ENCODE measurements at places on chromosomes 5 and 9.

DNA sequence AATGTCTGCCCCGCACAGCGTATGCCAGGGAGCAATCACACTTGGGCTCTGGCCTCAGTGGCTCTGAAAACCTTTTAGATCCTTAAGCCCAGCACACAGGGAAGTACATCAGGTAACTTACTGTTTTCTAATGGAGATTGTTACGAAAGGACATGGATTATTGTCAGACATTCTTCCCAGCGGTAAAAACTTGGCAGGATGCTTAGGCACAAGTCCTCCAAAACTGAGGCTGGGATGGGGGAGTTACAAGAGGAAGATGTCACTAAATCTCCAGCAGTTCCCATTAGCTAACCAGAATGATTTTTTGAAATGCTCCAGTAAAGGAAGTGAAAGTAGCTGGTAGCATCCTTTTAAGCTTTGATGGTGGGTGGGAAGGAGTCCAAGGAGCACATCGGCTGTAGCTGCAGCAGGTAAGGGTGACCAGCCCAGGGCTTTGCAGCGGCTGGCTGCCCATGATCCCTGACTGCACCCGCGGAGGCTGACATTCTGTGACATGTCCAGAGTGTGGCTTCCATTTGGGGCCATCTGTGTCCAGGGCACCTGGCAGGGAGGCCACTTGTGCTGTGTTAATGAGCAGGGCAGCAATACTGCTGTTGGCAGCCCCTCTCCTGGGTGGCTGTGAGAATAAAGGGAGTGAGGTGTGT is 165.8 kb downstream of the GADD45G start:
- DNase-seq = no peak

DNA sequence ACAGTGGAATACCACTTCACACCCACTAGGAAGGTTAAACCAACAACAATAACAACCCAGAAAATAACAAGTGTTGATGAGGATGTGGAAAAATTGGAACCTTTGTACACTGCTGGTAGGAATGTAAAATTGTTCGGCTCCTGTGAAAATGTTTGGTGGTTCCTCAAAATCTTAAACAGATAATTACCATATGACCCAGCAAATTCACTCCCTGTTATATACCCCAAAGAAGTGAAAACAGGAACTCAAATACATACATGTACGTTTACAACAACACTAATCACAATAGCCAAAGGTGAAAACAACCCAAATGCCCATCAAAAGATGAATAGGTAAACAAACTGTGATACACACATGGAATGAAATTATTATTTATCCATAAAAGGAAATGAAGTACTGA is 178.5 kb upstream of the PHYKPL start:
- no peak for DNase-seq

GRCh38 chr5:114448481-114448880 is 86.6 kb downstream of the KCNN2 start:
- no peak for DNase-seq

GRCh38 chr9:10172476-10172875 is 440.3 kb downstream of the PTPRD start:
- no peak for DNase-seq

GRCh38 chr9:113708821-113709713 is 167.0 kb upstream of the ZNF618 start:
- DNase-seq = no peak

GRCh38 chr9:83208065-83208850 is 145.3 kb upstream of the RASEF start:
- DNase-seq = no peak

GRCh38 chr9:137139468-137140150 is 655 bp downstream of the GRIN1 start:
- DNase-seq = no peak

- DNase-seq = peak; percentile 74
These were observed 277.4 kb downstream of the AOPEP start for GRCh38 chr9:95003689-95004410.

DNA sequence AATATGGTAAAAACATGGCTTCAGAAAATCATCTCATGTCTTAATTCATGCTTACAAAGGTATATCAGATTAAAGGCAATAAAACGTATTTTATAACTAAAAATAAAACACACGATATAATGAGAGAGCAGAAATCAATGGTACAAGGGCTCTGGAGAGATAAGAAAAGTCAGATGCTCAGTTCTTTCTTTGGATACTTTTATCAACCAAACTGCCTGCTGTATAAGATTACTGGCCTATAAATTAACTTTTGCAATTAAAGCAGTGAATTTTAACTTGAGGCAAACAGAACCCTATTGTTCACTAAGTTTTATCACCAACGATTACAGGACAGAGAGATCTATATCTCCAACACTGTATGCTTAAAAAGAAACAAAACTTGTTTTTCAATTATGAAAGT is 42.1 kb upstream of the HNRNPA0 start:
- DNase-seq = no peak

- DNase-seq = peak; percentile 66
These were observed 60.6 kb downstream of the SHB start for GRCh38 chr9:38008168-38009034.

DNA sequence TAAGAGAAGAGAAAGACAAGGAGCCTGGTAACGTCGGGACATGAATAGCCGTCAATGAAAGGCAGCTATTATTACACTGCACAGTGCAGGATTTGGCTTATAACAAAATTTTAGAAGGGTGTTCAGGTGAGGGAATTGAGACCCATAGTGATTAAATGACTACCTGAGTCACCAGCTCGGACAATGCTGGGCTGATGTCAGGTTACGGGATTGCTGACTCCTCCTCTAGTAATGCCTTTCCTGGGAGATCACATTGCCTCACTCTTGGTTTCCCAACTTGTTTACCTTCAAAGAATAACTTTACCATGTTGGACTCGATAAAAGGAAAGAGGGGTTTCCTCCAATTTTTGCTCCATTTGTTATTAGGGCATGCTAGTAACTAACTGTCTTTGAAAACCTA is 132.6 kb downstream of the GHR start:
- DNase-seq = no peak

GRCh38 chr5:98839469-98840383 is 66.3 kb downstream of the RGMB start:
- DNase-seq = peak; percentile 46

DNA sequence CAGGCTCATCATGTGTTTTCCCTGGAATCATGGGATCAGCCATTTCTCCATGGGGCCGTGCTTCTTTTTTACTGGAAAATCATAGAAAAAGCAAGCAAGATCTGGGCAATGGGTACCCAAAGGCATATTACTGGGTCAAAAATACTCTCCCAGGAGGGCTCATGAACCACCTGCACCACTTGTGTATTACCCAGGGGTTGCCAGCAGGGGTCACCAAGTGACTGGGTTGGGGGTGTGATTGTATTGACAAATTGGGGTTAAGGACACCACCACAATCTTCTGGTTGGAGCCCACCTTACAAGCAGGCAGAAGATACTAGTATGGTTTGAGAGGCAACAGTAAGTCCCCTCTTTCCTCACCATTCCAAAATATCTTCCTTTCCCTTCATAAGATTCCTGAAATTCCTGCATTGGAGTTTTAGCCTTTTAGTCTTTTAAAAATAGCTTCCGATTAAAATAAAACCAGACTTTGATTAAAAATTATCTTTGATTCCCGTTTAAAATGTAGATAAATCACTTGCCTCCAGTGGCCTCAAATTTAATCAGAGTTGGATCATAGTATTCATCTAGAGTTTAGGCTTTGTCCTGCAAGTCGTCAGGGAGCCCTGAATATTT is 603.3 kb downstream of the KIF4B start:
- peak; percentile 51 for DNase-seq

DNA sequence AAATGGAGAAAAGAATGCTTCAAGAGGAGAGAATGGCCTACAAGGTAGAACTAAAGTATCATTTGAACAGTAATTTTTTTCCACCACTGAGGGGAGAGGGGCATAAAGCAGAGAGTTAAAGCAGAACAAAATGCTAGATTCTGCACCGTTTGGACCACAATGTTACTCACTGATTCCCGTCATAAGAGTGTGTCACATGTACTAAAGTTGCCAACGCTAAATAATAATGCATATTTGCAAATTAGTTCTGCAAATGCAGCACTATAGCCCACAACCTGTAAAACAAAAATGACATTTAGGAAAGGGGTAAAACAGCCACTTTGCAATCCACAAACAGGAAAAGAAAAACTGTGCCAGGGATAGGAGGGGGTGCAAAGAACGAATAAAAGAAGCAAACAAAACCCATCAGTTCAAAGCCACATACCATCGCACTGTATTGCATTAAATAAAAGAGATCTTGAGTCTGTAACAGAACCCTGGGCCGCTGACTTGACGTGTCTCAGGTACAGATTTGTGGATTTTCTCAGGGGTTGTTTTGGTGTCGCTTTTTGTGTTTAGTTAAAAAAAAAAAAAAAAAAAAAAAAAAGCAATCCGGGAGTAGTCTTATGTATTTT is 7.7 kb upstream of the NFIB start:
- DNase-seq = no peak

GRCh38 chr9:82457298-82457697 is 468.7 kb downstream of the SPATA31D1 start:
- no peak for DNase-seq

DNA sequence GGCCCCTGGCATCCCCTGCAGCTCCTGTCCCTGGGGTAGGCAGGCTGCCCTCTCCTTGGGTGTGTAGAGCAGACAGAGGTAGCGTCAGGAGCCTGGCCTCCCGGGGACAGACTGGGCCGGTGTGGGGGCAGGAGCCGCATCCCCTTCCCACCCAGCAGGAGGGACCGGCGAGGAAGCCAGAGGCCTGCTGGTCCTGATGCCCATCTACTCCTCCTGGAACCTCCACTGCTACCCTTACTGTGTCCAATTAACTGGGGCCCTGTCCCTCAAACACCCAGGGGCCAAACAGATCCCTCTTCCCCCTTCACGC is 15.6 kb downstream of the RALGDS start:
- DNase-seq = no peak

DNA sequence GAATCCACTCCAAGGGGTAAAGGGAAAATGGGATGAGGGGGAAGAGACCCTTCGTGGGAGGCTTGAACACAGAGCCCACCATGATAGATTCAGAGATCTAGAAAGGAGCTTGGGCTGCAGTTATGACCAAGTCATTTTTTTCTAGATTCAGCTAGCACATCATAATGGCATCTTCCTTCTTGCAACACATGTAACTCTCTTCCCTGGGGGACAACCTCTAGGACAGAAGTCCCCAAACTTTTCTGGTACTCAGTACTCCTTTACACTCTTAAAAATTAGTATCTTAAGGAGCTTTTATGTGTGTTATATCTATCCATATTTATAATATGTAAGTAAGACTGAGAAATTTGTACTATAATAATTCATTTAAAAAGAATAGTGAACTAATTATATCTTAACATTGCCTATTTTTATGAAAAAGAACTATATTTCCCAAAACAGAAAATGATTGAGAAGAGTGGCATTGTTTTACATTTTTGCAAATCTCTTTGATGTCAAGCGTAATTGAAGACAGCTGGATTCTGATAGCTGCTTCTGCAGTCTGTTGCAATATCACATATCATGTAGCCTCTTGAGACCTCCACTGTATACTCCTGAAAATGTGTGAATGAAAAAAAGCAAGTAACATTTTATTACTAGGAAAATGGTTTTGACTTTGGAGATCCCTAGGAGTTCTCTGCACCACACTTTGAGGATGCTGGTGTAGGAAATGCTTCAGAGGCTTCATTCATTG is 875 bp downstream of the ACO1 start:
- no peak for DNase-seq

GRCh38 chr9:29044959-29045358 is 1471.7 kb upstream of the C9orf72 start:
- DNase-seq = no peak

DNA sequence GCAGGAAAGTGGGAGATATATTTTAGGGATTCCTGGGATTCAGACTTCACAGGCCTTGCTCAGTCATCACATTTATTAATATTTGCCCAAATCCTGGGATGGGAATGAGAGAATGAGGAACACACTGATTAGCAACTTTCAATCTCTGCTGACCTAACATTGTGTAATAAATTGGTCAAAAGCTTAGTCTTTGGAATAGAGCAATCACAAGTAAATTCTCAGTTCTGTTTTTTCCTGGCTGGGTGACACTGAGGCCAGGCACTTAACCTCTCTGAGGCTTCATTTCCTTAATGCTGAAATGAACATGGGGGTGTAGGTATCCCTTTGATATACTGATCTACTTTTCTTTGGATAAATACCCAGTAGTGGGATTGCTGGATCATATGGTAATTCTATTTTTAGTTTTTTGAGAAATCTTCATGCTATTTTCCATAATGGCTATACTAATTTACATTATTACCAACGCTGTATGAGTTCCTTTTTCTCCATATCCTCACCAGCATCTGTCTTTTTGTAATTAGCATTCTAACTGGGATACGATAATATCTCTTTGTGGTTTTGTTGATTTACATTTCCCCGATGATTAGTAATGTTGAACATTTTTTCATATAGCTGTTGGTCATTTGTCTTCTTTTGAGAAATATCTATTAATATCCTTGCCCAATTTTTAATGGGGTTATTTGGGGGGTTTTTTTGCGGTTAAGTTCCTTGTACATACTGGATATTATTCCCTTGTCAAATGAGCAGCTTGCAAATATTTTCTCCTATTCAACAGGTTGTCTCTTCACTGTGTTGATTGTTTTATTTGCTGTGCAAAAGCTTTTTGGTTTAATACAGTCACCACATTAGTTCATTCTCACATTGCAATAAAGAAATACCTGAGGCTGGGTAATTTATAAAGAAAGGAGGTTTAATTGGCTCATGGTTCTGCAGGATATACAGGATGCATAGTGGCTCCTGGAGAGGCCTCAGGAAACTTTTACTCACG is 36.8 kb upstream of the NIPBL start:
- no peak for DNase-seq
